ENCODE measurements at places on chromosomes 4 and X.

GRCh38 chrX:1163231-1163630, 49.2 kb downstream of the CRLF2 start:
- DNase-seq, result no peak

DNA sequence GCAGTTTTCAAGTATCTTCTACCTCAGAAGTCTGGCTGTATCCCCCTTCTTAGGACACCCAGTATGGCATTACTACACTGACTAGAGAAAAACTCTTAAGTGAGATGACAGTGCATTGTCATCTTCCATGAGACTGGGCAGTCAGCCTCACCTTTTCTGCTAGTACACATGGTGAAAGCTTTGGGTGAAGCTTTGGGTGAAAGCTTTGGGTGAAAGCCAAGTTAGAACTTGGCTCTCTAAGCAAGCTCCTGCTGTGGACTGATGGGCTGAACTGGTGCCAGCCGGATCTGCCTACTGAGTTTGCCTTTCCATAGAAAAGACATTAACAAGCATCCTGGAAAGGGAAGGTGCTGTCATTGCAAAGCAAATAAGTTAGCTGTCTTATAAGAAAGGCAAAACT, 8.8 kb downstream of the EPHA5 start:
- no peak for DNase-seq

GRCh38 chr4:40966091-40966490, 216.3 kb downstream of the NSUN7 start:
- DNase-seq, result no peak

DNA sequence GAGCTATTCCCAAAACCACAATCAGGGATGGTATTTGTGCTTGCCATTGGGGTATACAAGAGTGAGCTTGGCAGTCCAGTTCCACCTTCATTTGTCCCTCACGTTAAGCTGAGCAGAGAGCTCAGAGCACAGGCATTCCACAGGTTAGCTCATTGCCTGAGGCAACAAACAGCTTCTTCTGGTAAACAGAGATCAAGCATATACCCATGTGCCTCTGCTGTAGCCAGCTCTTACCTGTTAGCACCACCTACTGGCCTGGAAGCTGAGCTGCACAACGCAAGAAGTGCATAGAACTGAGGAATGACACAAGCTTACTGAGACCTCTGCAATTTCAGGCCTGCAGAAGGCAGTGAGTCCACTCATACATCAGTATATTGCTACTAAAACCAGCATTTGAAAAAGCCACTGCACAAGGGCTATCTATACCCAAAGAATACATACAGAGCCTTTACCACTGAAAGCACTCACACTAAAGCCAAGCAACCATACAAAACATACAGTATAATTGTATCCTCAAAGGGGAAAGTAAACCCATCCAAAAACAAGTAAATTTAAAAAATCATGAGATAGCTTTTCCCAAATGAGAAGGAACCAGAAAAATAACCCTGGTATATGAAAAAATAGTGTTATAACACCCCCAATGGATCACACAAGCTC, 258.3 kb upstream of the GABRA2 start:
- DNase-seq, result no peak

DNA sequence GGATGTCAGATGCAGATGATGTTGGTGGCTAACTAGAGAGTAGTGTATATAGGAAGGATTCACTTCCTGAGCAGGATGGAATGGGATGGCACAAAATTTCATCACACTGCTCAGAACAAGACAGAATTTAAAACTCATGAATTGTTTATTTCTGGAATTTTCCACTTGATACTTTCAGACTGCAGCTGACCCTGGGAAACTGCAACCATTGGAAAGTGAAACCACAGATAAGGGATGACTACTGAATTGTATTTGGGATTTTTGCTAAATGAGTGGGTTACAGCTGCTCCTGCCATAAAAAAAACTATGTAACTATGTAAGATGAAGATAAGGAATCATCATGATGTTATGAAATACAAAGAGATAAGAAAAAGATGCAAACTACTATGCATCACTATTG, 51.4 kb downstream of the NPY5R start:
- DNase-seq, result no peak

GRCh38 chr4:93764639-93765246, 63.8 kb upstream of the ATOH1 start:
- peak; percentile 51 for DNase-seq

DNA sequence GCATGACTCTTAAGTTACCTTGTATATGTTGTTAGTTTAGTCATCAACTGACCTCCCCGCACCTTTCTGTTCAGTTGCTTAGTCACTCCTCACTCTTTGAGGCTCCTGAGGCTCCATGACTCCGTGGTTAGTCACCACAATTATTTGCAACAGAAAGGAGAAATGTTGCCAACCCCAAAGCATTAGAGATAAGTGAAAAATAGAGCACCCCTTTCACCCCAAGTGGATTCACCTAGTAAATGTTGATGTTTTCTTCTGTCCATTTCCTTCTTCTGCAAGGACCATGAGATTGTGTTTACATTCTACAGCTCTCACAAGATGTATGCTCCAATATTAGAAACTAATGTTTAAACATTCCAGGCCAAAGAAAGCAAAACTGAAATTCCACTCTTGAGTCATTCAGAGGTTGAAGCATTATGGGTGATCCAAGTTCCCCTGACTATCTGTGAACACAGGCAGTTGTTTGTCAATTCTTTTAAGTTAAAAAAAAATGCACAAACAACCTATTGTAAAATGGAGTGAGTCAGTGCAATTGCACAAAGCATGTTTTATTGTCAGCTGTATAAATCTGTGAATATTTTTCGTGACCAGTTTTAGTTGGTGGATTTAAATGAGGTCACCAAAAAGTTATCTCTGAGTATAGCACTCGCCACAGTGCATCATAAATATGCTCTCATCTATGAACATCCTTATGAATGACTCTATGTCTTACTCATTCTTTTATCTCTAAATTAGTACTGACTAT, 552.4 kb upstream of the MAGEB2 start:
- DNase-seq, result no peak

All from NCI-H2227 treated with DMSO at 0.1 percent for 48 hours (cell line).